Stimulated activated CD4-positive, alpha-beta T cell treated with anti-CD3 and anti-CD28 coated beads, Interleukin-15, amount 100 ng/mL, for 48 hours (primary cell): ENCODE measurements at places on chromosomes 6 and 20.

- no peak for DNase-seq
Measured at GRCh38 chr6:137224799-137225198, 5.6 kb upstream of the IFNGR1 start.

- no peak for DNase-seq
Measured at GRCh38 chr6:18562726-18563125, 175.6 kb downstream of the RNF144B start.

DNA sequence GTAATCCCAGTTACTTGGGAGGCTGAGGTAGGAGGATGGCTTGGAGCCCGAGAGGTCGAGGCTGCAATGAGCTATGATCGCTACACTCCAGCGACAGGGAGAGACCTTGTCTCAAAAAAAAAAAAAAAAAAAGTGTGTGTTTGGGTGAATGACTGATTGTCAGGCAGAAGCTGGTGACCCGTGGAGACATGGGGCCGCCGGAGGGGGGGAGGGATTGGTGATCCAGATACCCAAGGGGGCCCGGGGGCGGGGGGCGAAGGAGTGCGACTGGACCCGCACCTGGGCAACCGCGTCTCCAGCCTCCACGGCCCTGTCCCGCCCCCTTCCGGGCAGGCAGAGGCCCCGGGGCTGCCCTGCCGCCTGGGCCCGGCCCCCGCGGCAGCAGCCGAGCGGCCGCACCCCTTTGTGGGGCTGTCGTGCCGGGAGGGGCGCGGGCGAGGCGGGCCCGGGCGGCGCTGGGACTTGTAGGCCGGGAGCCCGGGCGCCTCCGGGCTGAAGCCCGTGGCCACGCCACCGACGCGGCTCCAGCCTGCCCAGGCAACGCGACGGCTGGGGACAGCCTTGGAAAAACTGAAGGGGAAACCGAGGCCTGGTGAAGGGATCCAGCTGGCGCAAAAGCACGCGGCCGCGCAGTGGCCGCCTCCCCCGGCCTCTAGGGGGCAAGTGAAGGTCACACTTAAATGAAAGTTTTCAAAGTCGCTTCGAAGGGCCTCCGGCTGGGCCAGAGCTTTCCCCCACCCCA, 2.1 kb upstream of the RBM38 start:
- DNase-seq, result peak; percentile 56

GRCh38 chr6:147060636-147061035, 143.6 kb upstream of the STXBP5 start:
- DNase-seq, result no peak

GRCh38 chr20:9214685-9215084, 145.8 kb downstream of the PLCB4 start:
- DNase-seq, result no peak
